ENCODE measurements at places on chromosomes 3 and 15.

- DNase-seq = no peak
Observed at GRCh38 chr15:71447328-71448250, 332.3 kb downstream of the THSD4 start.

GRCh38 chr3:94305835-94306611, 243.2 kb downstream of the NSUN3 start:
- DNase-seq = no peak

DNA sequence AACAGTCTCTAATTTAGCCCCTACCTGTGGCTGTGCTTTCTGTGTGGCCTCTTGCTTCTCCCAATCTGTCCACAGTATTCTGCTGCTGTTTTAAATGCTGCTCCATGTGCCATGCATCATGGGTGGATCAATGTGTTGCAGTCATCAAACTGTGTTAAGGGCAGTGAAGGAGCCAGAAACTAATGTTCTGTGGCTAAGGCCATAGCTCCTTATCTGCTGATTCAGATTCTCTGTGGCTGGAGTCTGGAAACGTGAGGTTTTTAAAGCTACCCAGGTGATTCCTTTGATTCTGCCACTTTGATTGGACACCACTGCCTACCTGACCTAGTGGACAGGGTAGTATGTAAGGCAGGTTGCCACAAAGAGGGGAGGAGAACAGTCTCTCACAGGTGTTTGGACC, 44.8 kb downstream of the MORC1 start:
- no peak for DNase-seq

- DNase-seq = no peak
Observed at GRCh38 chr3:50660386-50660785, 14.3 kb upstream of the DOCK3 start.

DNA sequence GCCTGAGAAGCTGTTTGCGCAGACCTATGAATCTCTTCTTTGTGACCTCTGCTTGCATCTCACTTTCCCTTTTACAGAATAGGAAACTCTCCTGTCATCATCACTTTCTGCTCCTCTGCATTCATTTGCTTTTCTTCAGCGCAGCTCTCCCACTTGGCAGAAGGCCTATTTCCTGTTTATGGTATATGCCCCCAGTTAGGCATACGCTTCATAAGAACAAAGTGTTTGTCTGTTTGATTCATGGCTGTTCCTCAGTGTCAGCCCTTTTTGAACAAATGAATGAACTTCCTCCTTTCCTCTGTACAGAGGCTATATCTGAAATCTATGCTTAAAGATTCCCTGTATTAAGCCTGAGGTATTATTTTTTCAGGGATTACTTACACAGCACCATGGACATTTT, 1216.9 kb upstream of the GBE1 start:
- no peak for DNase-seq

- DNase-seq = no peak
Observed at GRCh38 chr3:160409812-160410610, 10.6 kb downstream of the SMC4 start.

- DNase-seq = no peak
Observed at GRCh38 chr3:185049710-185050109, 103.2 kb downstream of the C3orf70 start.

DNA sequence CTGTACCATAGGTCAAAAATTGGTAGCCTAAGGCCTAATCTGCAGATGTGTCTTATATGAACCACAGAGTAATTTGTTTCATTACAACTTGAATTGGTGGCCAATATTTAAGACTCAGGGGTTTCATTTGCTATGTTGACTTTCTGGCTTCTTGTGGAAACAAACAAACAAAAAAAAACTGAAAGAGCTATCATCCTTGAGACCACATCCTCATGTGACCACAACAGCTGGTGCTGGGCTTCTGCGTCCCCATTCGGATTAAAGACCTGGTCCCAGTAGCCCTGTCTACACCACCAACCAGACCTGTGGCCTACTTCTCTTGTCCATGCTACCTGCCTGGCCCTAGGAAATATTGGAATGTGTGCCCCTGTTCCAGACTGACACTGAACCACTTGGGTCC, 61.7 kb downstream of the STRIT1 start:
- DNase-seq = no peak

DNA sequence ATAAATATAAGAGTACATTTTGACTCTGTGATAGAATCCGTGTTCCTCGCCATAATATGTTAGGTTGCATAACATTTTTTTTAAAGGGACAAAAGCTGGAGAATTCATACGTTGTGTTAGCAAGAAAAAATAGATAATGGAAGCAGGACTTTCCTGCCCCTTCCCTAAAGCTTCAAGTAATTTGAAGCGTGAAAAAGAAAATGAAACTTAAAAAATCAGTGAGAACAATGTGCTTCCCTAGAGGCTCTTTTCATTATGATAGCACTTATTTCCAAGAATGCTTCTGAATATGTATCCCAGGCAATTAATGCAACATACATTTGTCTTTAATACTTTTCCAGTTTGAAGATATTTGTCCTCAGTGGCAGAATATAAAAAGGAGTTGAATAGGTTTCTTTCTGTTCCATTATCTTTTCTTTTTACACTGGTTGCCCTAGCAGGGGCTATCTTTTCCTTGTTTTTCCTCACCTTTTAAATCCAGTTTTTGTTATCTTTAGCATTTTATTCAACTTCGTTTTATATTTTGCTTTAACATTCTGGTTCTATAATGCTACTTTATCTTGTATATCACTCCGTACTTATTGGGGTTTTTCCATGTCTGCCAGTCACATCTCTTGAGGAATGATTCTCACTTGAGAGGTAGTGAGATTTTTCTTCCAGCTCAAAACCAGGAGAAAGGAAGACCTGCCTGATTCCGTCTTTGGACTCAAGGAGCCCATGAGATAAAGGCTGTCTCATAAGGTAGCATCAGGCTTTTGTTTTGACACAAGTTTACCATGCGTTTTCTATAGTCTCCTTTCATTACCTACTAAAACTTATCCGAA, 113.8 kb downstream of the MBNL1 start:
- no peak for DNase-seq

- DNase-seq = no peak
Observed at GRCh38 chr3:179045719-179046402, 25.7 kb downstream of the ZMAT3 start.

DNA sequence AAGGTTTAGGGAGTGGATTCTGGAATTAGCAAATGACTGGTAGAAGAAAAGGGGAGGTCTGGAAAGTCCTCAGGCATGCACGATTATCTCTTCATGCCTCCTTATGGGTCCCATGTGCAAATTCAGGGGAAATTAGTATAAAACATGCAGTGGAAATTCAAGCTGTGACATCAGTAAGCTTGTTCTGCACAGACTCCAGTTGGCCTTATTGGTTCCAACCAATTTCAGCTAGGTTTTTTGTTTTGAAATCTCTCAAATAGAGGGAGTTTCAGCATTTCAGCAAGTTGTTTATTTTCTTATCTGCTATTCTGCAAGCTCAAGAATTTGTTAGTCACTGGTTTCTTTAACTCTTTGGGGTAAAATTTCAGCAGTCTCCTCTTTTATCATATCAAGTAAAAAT, 774 bp upstream of the TMCO5A start:
- DNase-seq = no peak

- no peak for DNase-seq
Observed at GRCh38 chr15:57388464-57388863, 12.2 kb downstream of the CGNL1 start.

DNA sequence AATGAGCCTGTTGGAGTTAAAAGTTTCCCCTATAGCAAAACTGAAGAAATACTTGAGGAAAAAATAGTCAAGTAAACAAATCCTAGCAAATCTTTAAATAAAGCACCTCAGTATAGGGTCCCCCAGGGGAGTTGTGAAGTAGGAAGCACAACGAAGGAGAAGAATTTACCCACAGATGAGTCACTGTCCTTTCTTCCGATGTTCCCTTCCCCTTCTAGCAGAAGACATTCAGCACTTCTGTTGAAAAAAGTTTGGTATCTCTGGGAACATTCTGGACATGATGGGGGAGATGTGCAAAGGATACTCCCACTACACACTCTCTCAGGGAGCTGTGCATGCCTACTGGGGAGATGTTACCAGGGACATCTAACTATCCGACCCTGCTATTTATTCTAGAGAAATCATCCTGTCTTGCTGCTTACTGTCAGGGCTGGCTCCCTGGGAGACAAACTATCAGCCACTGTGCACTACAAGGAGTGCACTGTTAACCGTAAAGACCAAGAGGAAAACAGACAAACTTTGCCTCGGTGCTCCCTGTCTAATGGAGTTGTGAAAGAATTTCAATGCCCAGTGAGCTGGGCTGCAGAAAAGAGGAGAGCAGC, 93.8 kb downstream of the RFTN1 start:
- no peak for DNase-seq

GRCh38 chr3:95044101-95044500, 981.2 kb downstream of the NSUN3 start:
- no peak for DNase-seq

- no peak for DNase-seq
Observed at GRCh38 chr15:80831606-80832224, 52.5 kb downstream of the CEMIP start.

- DNase-seq = no peak
Observed at GRCh38 chr3:135860761-135861160, 104.8 kb upstream of the PPP2R3A start.

DNA sequence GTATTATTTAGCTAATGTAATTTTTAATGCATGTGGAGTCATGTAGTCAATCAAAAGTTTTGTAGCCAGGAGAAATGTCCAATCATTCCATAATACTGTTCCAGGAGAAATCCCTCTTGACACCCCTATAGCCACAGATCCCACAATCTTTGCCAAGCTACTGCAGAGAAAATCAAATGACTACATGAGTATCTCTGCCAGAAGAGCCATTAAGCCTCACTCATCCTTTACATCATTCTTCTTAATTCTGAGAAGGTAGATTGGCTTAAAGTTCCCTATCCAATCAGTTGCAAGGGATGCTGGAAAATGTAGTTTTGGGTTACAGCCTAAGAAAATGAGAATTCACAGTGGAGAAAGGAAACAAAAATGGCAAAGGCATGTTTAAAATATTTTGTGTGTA, 502.1 kb downstream of the ZBBX start:
- DNase-seq = no peak

GRCh38 chr3:150682279-150682678, 21.4 kb downstream of the ERICH6 start:
- DNase-seq = no peak

- no peak for DNase-seq
Observed at GRCh38 chr3:117160176-117160575, 450.6 kb downstream of the TUSC7 start.

DNA sequence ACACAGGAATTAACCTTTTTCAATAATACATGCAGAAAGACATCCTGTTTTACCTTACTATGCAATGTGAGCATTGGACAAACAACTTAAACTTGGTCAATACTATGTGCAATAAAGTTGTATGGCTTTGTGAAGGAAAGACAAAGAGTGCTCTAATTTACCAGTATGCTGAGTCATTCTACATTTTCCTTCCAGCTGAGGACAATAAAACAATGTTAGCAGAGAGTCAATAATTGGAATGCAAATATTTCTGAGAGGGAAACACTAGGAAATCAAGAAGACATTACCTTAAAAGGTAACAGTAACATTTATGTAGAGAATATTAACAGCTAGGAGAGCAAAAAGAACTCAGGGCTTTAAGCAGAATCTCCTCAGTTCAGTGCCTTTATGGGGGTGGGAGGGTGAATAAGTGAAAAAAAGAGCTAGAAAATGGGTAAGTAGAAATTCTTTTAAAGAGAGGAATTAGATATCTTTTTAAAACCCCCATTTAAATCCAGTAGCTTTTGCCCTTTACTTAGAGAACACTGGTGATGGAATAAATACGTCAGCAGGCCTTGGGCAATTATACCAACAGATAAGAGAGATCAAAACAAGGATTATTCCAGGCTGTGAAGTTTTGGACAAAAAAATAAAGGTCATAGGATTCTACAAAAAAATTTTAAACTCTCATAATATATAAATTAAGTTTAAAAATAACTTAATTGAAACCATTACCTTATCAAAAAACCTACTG, 11.6 kb upstream of the HGD start:
- no peak for DNase-seq

- peak; percentile 25 for DNase-seq
Observed at GRCh38 chr3:9727041-9727595, 4.4 kb upstream of the BRPF1 start.

DNA sequence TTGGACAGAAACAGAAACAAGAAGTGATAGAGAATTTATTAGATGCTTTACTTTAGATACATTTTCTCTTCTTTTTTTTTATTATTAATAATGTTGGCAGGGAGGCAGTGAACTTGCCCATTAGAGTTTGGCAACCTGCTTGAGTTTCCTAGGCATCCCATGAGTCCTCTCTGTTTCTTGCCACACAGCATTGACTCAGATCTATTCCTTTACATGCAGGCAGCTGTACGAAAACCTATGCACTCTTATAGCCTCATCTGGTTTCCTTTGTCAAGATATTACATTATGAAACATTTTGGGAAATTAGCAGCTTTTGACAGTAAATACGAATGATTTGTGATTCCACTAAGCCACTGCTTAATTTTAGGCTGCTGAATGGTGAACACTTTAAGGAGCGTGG, 23.3 kb downstream of the IL1RAP start:
- no peak for DNase-seq

DNA sequence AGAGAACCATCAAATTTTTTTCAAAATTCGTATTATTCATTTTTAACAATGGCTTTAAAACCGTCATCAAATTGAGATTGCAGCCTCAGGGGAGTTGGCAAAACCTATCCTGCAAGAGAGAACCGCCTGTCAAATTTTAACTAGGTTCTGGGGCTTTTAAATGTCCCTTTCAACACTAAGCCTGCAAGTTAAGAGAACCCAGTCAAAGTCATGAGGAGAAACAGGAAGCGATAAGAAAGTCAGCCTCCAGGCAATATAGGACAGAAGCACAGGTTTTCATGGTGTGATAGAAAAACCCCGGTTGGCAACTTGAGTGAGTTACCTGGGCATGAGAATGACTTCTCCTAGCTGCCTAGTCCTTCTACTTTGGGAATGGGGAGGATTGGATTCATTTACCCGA, 59.8 kb downstream of the CPNE4 start:
- DNase-seq = no peak

DNA sequence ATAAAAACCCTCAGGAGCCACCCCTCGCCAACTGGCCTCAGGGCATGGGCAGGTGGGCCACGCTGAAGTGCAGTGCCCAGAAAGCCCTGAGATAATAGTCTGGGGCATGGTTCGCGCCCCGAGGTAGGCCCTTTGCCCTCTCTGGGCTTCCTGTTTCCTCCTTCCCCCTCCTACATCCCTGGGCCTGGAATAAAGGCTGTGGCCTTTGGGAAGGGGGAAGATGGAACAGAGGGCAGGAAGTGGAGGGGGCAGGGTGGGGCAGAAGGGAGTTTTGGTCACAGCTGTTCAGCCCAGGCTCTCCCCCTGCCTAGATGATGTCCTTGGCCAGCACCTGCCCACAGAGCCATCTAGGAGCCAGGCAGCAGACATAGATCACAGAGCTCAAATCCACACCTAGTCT, 11.3 kb downstream of the CSRNP1 start:
- no peak for DNase-seq

Measured in activated T-helper 1 cell treated with anti-CD3 and anti-CD28 coated beads, Interleukin-2, amount 50 U/mL, for 16 hours (primary cell).